ENCODE measurements at places on chromosomes 5 and 9. TPM values are rescaled to one million over a fixed set of nuclear protein-coding genes. Genes with fewer than 3 reads are reported as not detected.

The TRIO gene
- total RNA-seq = 300 TPM

DNA sequence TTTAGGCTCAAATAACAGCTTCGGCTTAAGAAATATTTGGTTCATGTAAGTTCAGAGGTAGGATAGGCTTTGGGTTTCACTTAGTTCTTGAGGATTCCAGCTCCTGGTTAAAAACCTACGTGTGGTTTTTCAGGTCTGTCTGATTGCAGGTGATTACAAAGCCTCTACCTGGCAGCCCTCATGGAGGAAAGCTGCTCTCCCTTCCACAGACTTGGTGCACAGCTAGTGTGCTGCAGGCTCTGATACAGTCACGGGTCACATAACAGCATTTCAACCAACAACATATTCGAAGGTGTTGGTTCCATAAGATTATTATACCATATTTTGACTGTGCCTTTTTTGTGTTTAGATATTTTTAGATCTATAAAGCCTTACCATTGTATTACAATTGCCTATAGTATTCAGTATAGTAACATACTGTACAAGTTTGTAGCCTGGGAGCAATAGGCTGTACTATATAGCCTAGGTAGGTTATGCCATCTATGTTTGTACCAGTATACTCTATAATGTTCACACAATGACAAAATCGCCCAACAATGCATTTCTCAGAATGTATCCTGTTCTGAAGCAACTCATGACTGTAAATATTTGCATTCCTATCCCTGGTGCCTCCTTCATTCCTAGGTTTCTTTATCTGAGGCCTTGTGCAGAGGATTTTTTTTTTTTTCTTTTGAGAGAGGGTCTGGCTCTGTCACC, 8.0 kb upstream of the DCP2 start:
- no peaks in the 10 kb centered on the region for H3K36me3 ChIP-seq
- DNase-seq = no peak
- H3K27me3 ChIP-seq = no peaks in the 10 kb centered on the region
- no peak overlapping the region for H3K27ac ChIP-seq

GRCh38 chr9:124510650-124511425, 3.6 kb upstream of the NR5A1 start:
- H3K27me3 ChIP-seq = no peaks in the 10 kb centered on the region
- no peak for DNase-seq
- no peaks in the 10 kb centered on the region for H3K36me3 ChIP-seq
- no peak overlapping the region for H3K4me3 ChIP-seq
- no peaks in the 10 kb centered on the region for H3K4me1 ChIP-seq

DNA sequence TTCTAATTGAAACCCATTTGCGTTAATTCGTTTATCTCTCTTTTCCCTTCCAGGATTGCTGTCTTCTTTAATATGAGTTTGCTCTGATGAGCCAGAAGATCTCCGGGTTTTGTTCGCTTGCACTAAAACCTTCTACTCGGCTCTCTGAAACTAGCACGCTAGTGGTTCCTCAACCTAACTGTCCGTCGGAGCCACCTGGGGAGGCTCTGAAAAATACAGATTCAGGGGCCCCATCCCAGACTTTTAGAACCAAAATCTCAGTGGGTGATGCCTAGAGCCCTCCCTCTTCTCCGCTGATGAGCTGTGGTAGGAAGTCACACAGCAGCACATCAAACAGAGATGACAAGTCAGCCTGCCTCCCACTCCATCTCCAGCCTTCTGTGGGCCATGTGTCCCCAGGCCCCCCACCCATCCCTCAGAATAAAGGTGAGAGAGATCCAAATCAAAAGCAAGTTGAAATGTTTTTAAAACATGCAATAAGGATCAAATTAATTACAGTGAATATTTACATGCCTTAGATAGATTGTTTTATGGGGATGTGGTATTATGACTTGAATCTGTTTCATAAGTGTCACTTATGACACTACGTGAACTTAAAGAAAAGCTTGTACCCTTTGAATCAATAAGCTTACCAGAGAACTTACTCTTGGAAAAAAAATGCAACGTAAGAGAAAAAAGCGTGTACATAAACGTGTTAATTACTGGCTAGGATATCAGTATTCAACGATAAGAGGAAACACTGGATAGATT, 16.4 kb downstream of the FCN2 start:
- H3K27me3 ChIP-seq = no peaks in the 10 kb centered on the region
- no peak overlapping the region for H3K4me3 ChIP-seq
- DNase-seq = no peak
- H3K36me3 ChIP-seq = no peaks in the 10 kb centered on the region
- H3K27ac ChIP-seq = no peak overlapping the region
- H3K4me1 ChIP-seq = no peaks in the 10 kb centered on the region

DNA sequence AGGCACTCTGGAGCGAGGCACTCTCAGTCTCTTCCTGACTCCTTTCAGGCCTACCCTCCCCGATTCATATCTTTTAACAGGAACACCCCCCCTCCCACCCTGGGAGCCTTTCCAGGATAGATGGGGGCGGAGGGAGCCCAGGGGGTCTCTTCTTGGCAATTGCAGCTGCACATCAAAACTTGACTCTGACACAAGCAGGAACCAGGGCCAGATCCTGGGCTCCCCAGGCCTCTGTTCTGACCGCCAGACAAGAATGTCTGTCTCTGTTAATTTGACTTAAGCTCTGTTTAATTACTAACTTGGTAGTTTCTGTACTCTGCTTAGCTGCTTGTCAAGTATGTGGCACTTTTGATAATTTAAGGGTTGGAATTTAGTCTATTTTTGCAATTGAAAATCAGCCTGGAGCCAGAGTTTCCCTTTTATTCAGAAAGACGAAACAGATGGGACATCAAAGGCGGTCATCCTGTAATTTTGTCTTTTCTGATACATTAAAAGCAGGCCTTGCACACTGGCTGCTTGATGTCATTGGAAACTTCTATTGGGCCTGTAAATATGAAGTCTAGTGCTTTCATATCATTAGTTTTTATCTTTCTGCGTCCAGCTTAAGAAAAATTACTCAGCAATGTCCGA, 43.3 kb downstream of the ACTL7B start:
- no peak overlapping the region for H3K27ac ChIP-seq
- H3K36me3 ChIP-seq = no peaks in the 10 kb centered on the region
- H3K4me1 ChIP-seq = no peaks in the 10 kb centered on the region
- no peaks in the 10 kb centered on the region for H3K27me3 ChIP-seq
- H3K4me3 ChIP-seq = no peak overlapping the region

DNA sequence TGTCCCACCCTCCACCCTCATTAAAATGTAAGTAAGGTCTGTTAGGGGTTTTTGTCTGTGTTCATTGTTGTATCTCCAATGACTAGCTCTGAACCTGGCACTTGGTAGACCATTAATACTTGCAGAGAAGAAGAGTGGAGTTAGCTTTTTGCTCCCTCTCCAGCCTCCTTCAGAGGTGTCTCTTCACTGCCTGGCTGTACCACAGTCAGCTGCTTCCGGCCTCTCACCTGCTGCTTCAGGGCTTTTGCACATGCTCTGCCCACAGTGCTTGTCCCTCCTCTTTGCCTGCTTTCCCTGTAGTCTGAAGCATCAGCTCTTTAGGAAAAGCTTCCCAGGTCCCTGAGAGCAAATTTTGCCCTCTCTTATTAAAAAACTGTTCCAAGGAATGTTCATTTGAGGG, 83.6 kb downstream of the SNX24 start:
- H3K36me3 ChIP-seq = no peaks in the 10 kb centered on the region
- H3K4me1 ChIP-seq = no peaks in the 10 kb centered on the region
- no peak for DNase-seq
- H3K27me3 ChIP-seq = no peaks in the 10 kb centered on the region
- H3K4me3 ChIP-seq = no peak overlapping the region
- no peak overlapping the region for H3K27ac ChIP-seq

DNA sequence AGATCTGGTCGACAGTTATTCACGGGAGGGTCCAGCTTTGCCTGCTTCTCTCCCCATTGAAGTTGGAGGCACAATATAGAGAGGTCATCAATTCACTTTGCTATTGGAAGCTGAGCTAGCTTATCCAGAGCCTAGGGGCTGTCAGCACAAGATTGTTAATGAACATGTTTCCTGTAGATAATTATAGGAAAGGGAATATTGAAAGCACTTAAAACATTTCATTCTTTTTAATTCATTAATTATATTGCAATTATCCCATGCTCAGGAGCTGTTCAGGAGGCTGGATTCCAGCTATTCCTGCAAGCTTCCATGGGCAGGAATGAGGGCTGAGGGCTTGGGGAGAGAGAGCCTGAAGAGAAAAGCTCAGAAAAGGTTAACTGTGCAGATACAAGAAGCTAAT, 153.1 kb upstream of the BRINP1 start:
- H3K36me3 ChIP-seq = no peaks in the 10 kb centered on the region
- no peaks in the 10 kb centered on the region for H3K27me3 ChIP-seq
- H3K4me3 ChIP-seq = no peak overlapping the region
- no peak overlapping the region for H3K27ac ChIP-seq
- no peak for DNase-seq
- no peaks in the 10 kb centered on the region for H3K4me1 ChIP-seq
